ENCODE measurements at places on chromosomes 2 and 18.

DNA sequence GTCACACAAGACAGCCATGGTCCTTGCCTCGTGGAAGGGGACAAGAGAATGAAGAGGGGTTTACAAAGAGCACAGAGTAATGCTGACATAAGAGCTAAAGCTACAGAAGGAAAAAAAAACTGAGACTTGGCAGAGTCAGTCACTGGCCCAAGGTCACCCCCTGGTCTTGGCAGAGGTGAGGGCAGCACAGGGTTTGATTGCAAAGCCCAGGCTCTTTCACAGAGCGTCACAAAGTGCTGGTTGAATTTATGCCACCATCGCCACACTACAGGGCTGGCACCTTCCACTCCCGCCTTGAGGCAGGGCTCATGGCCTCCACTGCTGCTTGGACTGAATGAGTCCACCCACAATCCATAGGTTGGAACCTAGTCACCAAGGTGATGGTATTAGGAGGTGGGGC lies 190.2 kb downstream of the INHBB start:
- DNase-seq, result no peak

GRCh38 chr2:172239944-172240590 lies 137.4 kb upstream of the DLX2 start:
- DNase-seq, result peak; percentile 77

- peak; percentile 84 for DNase-seq
Measured at GRCh38 chr2:9174771-9175437, 31.7 kb upstream of the ASAP2 start.

DNA sequence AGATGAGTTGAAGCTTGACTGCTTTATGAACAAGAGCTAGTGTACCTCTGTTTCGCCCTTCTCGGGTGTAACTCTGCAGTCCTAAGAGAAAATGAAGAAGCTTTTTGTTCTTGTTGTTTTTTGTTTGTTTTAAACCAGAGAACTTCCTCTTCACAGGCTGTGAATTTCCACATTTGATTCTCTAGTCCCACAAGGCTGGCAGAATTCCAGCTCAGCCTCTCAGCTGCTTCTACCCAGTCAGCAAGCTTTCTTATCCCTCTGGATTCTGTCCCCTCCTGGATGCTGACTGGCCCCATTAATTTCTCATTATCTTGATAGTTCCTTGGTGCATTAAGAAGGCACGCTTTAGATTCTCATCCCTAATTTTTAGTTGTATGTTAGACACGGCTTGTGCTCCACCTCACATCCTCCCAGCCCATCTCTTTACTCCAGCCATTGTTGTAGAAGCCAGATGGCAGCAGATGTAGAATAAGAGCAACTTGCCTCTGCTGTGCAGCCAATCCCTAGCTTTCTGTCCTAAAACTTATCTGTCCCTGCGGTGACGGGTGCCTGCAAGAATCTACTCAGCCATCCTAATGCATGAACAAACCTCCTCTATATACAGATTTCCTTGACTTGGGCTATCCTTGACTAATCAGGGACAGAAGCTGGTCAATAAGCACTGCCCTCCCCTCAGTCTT lies 12.3 kb upstream of the RESP18 start:
- peak; percentile 47 for DNase-seq

DNA sequence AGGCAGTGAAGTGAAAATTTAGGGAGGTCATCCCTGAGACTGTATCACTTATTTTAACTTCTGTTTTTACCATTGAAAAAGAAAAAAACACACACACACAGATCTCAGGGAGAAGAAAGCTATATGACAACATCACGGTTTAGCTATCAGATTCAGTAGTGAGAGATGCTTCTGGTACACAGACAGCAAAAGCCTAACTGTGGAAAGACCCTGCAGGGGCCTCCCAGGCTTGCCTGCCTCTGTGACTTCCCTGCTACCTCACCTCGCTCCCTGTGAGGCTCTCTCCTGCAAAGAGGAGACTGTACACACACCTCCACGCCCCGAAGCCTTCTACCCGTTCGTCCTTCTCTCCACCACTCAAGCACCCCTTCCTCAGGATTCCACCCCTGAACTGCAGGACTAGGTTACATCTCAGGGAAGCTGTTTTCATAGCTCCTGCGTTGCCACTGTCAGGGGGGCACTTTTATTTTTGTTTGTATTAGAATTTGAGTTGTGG lies 86.3 kb downstream of the EPB41L3 start:
- DNase-seq, result no peak

DNA sequence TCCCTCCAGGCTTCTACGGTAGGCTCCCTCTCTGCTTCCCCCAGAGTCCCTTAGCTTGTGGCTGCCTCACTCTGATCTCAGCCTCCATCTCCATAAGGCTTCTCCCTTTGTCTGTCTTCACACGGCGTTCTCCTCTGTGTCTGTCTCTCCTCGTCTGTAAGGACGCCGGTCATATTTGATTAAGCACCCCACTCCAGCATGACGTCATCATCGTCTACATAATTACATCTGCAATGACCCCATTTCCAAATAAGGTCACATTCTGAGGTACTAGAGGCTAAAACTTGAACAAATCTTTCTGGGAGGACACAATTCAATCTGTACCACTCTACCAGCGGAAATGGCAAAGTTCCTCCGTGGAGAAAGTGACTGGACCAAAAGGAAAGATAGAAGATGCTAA lies 8.3 kb upstream of the COL6A3 start:
- no peak for DNase-seq

GRCh38 chr2:60570251-60570650 lies 16.8 kb upstream of the BCL11A start:
- no peak for DNase-seq

DNA sequence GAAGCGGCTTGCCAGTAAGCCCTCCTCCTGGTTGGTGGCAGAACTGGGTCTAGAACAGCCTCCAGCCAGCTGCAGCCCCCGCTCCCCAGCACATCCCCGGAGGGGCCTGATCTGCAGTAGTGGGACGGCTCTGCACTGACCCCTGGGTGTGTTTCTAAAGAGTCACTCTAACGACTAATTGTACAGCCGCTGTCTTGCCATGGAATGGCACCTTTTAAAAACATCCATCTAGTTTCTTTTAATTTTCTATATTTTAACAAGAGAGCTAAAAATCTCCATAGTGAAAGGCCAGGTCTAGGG lies 82.0 kb downstream of the MTCL1 start:
- no peak for DNase-seq

GRCh38 chr2:96156011-96156820 lies 11.0 kb upstream of the DUSP2 start:
- DNase-seq, result no peak

GRCh38 chr2:94999431-94999883 lies 26.1 kb upstream of the MAL start:
- DNase-seq, result no peak

GRCh38 chr2:109458512-109458911 lies 155.3 kb downstream of the SEPTIN10 start:
- no peak for DNase-seq

GRCh38 chr2:105784589-105784988 lies 39.9 kb downstream of the NCK2 start:
- no peak for DNase-seq

GRCh38 chr2:105399207-105399861 lies 483 bp upstream of the FHL2 start:
- DNase-seq, result no peak

GRCh38 chr2:75007819-75008218 lies 49.4 kb downstream of the POLE4 start:
- no peak for DNase-seq

- no peak for DNase-seq
Measured at GRCh38 chr2:207865210-207865609, 95.5 kb upstream of the FZD5 start.

DNA sequence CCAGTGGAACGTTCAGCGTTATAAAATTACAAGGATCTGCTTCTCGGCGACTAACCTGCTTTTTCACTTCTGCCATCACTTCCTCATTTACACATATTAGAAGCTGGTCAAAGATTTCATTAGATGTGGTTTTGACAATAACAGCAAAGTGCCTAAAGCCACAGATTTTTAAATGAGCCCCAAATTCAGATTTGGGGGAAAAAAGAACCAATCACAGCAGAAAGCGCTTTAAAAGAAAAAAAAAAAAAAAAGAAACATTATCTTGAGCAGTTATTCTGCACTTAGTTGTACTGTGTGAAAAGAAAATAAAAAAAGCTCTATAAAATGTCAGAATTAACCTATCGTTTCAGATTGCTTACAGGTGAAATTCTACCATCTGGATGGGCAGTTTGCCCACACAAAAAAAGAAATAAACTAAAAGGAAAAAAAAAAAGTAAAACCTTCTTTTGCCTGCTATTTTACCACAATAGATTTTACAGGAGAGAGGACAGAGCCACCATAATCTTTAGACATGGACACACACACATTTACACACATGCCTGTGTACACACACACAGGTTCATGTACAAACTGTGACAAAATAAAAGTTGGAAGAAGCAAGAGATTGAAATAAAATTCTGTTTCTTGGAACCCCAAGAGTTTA lies 167.2 kb downstream of the TCF4 start:
- DNase-seq, result no peak
